ENCODE measurements at places on chromosomes 16 and 17.

GRCh38 chr16:85821390-85822135 is 22.1 kb downstream of the COX4I1 start:
- peak; percentile 89 for DNase-seq

DNA sequence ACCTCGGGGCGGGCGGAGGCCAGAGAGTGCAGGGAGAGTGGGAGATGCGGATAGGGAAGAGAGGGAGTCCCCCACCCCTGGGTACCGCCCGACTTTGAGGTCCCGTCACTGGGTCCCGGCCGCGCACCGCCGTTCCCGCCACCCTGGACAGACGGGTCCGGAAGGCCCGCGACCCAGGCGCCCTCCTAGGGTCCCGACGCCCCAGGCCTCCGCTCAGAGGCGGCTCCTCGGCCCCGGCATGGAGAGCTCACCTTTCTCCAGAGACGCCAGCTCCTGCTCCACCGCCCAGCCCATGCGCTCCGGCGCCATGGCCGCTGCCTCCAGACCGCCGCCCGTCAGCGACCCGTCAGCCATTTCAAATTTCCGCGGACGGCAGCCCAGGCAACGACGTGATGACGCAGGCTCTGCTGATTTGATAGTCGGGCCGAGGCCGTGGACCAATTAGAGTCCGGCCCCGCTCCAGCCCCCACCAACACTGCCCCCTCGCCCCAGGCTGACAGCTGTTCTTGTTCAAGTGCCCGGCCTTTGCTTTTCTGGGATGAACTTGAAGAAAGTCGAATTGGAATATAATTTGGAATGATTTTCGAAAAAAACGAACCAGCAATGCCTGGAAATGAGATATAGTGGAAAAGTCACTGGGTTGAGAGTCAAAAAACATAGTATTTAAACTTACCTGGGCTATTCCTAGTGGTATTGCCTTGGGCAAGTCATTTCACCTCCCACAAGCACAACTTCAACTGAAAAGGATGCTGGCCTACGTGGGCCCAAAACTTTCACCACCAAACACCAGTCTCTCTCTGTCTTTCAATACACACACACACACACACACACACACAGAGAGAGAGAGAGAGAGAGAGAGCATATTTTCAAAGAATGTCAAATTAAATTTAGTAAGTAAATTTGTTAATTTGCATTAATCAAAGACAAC is at the start of gene SHCBP1:
Gene SHCBP1 (minus strand): TSS at position 374 of the 928 bp plus-strand sequence. CDS start 20 bp downstream, at position 354.
- DNase-seq: peak; percentile 97

GRCh38 chr17:1605681-1606351 is 22.8 kb downstream of the SLC43A2 start:
- no peak for DNase-seq

GRCh38 chr17:17713839-17714238 is 32.6 kb downstream of the RAI1 start:
- no peak for DNase-seq

- DNase-seq: no peak
Observed at GRCh38 chr16:11630046-11630767, 38.0 kb upstream of the SNN start.

GRCh38 chr17:82815354-82815753 is 24.5 kb downstream of the ZNF750 start:
- no peak for DNase-seq

GRCh38 chr17:28867276-28867675 is 12.5 kb downstream of the ERAL1 start:
- no peak for DNase-seq

DNA sequence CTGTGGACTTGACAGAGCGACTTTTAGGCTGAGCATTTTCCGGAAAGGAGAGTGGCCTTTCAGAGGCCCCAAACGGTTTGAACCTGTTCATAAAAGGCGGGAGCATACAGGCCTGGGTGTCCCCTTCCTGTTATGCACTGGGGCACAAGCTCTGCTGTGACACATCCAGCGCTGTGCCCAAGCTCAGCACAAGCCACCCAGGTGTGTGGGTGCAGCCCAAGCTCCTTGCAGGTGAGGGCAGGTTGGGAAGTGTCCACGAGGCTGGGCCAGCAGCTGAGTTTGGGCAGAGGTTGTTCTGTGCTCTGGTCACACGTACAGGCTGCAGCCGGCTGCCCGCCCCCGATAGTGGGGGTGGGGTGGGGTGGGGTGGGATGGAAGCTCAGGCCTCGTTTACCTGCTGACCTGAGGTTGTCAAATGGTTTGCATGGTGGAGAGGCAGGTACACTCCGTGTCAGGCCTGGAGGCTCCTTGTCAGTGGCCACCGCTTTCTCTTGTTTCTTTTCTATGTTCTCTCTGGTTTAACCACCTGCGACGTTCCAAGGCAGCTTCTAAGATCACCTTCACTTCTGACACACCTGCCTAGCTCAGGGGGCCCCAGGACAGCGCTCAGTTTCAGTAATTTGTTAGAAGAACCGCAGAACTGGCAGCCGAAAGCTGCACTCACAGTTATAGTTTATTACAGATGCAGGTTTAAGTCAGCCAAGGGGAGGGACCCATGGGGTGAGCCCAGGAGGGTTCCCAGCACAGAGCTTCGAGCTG is 194.7 kb upstream of the CIBAR2 start:
- no peak for DNase-seq

DNA sequence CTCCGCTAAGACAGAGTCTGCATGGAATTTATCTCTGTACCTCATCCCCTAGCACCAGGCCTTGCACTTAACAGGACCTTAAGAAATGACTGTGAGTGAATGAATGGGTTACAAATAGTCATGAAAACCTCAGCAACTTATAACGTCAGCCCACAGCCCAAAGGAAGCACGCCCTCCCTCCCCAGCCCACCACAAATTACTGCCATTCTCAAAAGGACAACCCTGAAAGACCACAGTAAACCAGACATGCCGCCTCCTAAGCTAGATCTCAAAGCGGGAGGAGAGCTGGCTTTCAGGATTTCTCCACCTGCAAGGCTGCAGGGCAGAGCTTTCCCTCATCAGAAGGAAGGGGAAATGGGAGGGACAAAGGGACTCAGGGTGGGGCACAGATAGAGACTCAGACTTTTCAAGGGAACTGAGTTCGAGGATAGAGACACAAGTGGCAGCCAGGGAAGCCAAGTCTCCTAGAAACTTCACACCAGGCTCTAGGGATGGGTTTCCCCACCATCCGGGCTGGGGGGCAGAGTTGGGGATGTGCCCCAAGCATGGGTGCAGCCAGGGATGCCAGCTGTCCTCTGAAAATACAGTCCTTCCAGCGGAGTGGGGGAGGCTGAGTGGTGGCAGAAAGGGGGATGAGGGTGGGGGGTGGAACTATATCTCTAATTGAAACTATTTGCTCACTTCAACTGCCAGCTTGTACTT is 56.7 kb downstream of the PLXDC1 start:
- DNase-seq: peak; percentile 59

- DNase-seq: peak; percentile 64
Observed at GRCh38 chr17:1882836-1883235, 53.0 kb downstream of the RPA1 start.

DNA sequence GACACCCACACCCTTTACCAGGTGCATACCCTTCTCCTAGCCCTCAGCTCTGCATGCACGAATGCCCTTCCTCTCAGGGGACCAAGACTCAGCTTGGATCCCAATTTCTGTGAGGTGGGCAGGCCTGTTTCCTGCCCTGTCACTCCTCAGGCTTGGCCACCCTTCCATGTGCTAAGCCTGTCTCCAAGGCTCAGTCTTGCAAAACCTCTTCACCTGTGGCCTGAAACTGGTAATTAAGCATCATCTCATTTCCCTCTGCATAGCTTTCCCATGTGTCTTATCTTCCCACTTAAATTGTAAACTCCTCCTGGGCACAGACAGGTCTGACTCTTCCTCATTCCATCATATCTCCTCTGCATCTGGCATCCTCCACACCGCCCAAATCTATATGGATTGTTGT is 31.0 kb upstream of the SMPD3 start:
- no peak for DNase-seq

- peak; percentile 49 for DNase-seq
Observed at GRCh38 chr17:2954898-2955445, 108.4 kb downstream of the OR1D5 start.

DNA sequence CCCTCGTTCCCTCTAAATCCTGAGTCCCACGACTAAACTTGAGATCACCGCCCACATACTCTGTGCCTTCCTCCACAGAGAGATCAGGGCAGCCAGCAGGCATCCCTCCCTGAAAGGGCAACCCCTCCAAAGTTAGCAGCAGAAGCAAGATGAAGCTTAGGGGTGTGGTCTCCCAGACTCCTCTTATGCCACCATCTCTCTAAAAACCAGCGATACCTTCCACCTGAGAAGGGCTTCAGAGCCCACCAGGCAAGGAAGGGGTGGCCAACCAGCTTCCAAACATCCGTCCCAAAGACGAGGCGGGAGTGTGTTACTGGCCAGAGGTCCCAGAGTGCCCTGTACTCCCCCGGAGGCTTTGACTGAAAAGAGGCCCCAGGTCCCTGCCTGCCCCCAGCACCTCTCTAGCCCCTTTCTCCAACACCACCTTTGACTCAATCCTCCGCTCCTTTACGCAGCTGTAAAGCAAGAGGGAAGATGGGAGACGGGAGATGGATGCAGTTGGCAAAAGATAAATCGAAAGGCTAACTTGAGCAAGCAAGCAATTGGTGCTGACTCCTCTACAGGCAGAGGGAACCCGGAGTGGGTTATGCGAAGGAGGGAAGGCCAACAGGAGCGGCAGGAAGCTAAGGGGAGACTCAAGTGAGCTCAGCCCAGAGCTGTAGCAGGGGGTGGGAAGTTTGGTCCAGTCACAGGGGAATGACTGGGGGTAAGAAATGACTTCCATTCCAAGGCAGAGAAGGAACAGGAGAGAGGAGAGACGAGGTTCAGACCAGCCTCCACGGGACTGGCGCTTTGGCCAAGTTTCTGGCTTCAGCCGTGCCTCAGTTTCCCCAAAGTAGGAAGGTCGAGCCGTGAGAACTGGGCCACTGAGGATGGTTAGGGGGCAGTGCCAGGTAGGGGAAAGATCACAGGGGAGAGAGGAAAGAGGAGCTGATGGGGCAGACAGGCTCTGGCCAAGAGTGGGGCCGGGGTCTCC is 1.0 kb downstream of the ST3GAL2 start:
- DNase-seq: peak; percentile 49

DNA sequence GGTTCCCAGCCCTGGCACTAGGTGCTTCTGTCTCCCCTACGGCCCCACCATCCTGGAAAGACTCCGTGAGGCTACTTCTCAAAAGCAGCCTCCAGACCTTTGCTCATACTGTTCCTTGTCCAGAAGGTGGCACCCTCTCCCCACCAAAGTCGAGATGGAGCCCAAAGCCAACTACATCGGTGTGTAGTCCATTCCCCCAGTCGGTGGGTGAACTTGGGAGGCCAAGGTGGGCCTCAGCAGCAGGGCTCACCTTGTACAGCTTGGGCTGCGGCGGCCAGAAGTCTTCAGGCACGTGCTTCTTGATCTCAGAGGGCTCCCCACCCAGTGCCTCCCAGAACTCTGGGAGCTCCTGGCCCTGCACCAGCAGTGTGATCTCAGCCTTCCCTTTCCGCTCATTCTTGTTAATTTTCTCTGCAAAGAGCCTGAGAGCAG is 10.2 kb downstream of the FLII start:
- peak; percentile 89 for DNase-seq

- DNase-seq: no peak
Observed at GRCh38 chr16:80837533-80838147, 33.2 kb upstream of the CDYL2 start.

- no peak for DNase-seq
Observed at GRCh38 chr17:58305626-58306025, 23.0 kb downstream of the TSPOAP1 start.

DNA sequence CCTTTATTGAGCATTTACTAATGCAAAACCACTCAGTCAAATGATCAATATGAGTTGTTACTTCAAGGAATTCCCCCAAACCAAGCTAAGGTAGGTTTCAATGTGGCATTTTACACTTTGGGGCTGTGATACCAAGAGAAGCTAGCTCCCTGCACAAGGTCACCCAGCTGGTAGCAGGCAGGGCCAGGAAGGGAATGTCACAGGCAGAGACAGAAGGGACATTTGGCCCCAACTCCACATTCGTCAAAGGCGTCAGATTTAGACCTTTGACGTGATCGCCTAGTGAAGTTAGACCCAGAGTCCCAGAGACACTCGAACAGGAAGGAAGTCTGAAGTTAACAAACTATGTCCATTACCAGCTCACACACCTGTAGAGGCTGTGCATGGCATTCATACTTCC is 5.5 kb upstream of the SMG1 start:
- DNase-seq: no peak

DNA sequence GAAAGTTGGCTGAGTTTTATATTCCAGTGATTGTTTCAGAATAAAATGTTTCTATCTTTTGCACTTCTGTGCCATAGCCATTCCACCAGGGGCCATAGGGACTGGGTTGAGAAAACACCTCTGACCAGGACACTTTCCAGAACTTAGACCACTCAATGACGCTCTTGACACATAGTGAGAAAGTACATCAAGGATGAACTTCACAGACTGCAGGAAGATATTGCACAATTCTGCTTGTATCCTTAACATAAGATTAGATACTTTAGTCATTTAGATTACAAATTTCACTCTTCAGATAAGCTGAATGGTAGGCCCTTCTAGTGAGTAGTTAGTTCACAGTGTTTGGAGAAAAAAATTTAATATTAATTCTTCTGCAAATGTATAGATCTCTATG is 13.0 kb upstream of the MPHOSPH6 start:
- DNase-seq: no peak

DNA sequence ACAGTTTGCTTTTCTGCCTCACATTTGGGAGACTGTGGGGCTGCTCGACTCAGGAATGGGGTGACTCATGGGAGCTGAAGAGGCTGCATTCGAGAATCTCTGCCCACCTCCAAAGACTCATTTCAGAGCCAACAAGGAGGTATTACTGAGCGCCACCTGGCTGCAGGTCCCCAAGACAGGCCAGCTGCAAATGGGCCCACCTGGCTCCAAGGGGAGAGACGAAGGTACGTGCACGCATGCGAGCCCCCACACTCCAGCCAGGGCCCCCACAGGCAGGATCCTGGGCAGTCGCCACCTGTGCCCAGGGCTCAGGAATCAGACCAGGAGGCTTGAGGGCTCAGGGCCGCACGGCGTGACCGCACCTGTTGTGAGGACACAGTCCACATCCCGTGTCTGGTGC is 6.0 kb downstream of the HAGHL start:
- no peak for DNase-seq

DNA sequence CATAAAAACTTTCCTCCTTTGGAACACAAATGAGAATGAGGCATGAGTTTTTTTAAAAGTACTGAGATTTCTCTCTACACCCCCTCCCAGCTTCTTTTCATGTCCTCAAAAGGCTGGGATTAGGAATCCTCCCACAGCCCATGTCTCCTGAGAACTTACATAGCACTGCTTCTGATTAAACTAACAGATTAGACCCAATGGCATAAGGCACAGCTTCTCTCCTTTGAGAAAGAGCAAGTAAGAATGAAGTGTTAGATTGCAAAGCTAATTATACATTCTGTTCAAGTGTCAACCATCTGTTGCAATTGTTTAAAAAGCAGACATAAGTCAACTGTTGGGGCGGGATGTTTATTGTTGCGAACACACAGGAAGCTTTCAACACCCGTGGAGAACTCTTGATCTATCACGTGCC is 715.1 kb downstream of the CDH11 start:
- DNase-seq: no peak

GRCh38 chr17:36884495-36885152 is 52.7 kb upstream of the LHX1 start:
- no peak for DNase-seq

DNA sequence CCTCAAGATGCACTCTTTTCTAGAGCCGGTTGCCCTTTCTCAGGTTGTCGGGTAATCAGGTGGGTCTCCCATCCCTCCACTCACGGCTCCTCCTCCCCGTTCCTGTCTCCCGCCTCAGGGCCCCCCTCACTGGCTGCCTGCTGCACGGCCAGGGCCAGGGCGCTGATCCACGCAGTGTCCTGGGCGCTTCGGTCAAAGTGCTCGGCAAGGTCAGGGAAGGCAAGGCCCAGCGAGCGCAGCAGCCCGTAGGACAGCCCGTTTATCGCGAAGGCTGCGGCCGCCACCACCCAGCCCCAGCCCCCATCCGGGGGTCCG is 753 bp downstream of the SLC16A11 start:
- DNase-seq: no peak

All from hematopoietic multipotent progenitor cell treated with erythropoietin and hydrocortisone succinate and interleukin-3 and kit ligand, for 4 days (in vitro differentiated cells).